Stimulated activated naive CD8-positive, alpha-beta T cell treated with anti-CD3 and anti-CD28 coated beads, Interleukin-15, Interleukin-2, amounts not matched to agents 100 U/mL and 50 U/mL, for 24 hours (primary cell): ENCODE measurements at places on chromosomes 12 and 14.

DNA sequence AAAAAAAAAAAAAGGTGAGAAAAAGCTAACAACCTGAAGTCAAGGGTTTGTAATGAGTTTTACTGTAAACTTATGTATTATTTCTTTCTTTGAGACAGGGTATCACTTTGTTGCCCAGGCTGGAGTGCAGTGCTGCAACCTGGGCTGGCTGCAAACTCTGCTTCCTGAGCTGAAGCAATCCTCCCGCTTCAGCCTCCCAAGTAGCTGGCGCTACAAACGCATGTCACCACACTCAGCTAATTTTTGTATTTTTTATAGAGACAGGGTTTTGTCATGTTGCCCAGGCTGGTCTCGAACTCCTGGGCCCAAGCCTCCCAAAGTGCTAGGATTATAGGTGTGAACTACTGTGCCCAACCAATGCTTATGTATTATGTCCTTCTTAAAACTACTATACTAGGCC lies 9.2 kb downstream of the ATF7 start:
- no peak for DNase-seq

- peak; percentile 14 for DNase-seq
Measured at GRCh38 chr12:70645494-70646317, 8.5 kb upstream of the PTPRB start.

- no peak for DNase-seq
Measured at GRCh38 chr12:93460003-93460402, 7.3 kb upstream of the MRPL42 start.

DNA sequence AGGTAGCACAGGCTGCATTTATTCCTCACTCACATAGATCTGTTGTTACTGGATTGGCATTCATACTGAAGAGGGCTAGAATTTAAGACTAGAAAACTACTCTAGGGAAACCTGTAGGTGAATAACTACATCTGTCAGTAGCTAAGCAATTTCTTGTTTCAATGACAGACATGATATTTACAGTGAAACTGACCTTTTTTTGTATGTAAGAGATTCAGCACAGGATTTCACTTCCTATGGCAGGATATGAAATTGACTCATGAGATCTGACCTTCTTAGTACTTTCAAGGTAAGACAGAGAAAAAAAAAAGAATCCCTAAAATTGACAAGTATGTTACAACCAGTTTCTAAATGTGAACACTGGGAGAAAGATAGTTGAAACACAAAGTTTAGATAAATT lies 189.8 kb upstream of the SLC16A7 start:
- no peak for DNase-seq

DNA sequence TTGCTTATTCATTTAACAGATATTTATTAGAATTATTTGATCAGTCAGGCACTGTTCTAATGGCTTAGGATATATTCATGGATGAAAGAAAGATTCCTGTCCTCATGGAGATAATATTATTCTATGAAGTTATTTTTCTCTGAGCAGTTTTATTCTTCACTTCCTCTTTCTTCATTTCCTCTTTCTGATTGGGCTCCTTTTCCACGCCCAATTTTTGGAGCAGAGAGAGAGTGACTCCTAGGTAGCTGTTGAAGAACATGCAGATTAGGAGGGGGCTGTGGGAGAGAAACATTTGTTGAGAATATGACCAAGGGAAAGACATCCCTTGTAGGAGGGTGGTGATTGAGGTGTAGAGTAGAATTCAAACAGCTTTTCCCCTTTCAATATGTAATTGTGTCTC lies 6.0 kb upstream of the YARS2 start:
- no peak for DNase-seq

GRCh38 chr12:56903374-56903773 lies 30.8 kb downstream of the SDR9C7 start:
- DNase-seq = no peak

- DNase-seq = no peak
Measured at GRCh38 chr14:29321646-29322045, 555.1 kb downstream of the FOXG1 start.

DNA sequence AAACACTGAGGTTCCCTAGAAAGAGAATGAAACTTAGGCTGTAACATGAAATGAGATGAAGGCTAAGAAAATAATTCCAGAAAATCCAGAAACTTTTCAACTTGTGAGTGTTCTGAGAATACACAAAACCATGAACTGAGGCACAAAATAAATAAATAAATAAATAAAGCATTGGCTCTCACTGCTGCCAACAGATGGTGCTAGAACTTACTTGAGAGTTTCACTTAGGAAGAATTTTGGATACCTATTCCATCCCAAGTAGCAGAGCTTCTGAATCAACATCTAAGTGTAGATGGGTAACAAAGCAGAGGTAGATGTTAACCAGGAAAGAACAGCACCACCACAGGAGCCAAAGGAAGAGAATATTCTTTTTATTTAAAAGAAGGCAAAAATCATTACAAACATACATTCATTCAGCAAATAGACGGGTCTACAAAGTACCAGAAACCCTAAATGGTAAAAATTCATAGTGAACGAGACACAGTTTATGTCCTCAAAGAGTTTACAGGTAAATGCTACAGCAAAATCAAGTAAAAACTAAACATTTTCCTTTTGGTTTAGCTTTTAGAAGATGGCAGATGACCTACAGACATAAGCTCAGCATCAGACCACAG lies 16.7 kb downstream of the EPS8 start:
- DNase-seq = no peak

DNA sequence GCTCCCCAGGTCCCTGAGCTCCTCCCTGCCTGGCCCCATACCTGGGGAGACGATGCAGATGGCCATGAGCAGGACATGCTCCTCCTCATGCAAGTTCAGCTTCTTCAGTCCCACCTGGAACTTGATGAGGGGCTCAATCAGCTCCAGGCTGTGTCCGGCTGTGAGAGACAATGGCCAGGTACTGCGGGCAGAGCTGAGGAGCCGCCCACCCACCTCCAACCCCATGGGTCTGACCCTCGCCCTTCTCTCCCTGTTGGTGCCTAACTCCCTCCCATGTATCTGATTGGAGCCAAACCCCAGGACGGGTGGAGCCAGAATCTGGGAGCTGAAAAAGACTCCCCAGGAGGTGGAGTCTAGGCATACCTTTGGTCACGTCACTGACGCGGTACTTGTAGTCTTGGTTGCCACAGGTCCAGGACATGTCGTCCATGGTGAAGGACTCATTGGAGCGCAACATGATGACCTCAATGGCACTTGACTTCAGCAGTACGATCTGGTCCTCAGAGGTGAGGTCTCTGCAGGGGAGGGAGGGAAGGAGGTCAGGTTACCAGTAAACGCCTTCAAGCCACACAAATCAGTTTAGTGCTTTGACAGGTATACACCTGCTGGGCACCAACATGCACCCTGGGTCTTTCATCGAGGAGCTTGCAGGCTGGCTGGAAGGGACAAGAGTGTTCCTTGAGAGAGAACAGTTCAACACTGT lies 26.7 kb upstream of the HDAC7 start:
- no peak for DNase-seq

DNA sequence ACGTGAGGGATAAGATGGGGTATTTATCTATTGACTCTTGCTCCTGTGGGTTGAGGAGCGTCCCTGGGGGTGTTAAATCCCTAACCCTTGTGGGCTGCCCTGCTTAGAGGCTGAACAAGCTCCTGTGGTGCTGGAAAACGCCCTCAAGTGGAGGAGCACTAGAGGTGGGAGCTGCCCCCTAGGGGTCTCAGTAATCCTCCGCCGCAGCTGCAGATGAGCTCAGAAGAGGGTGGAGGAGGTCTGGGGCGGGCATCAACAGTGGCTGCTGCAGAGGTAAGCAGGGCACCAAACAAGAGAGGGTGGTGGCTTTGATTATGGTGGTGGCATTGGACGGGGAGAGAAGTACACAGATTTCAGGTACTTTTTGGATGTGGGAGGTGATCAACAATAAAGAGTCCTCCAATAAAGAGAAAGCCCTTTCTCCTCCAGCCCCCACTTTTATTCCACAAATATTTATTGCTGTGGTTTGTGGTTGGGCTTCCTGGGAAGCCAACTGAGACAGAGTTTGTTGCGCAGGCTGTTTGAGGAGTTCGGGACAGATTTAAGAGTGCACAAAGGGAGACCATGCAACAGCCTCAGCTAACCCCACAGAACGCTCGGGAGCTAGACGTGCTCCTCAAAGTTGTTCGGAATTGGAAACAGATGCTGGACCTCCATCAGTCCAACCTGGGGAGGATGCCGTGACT lies 179.9 kb downstream of the ADCK1 start:
- no peak for DNase-seq

- no peak for DNase-seq
Measured at GRCh38 chr14:86604561-86604960, 1074.6 kb downstream of the FLRT2 start.

DNA sequence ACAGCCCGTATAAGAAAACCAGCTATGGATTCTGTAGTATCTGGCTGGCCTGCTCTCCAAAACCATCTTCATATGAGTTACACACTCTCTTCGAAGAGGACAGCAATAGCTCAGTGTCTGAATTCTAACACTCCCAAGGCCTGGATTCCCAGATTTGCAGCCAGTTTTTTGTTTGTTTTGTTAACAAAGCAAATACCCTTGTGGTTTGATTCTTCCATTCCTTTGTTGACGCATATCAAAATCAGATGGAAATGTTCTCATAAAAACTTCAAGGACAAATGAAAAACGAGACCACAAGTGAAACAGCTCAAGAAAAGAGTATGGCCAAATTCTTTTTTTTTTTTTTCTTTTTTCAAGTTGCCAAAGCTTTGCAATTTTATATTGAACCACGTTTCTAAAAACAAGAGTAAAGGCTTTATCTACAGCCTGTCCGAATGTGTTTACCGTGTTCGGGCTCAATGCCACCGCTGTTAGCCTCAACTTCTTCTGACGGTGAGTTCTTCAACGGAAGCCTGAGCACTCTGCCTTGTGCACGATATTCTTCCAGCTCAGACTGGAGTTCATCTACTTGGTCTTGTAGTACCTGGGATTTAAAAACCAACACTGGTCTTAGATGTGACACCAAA lies 67.5 kb downstream of the NIN start:
- no peak for DNase-seq

- DNase-seq = no peak
Measured at GRCh38 chr12:124286414-124286813, 8.5 kb upstream of the RFLNA start.

DNA sequence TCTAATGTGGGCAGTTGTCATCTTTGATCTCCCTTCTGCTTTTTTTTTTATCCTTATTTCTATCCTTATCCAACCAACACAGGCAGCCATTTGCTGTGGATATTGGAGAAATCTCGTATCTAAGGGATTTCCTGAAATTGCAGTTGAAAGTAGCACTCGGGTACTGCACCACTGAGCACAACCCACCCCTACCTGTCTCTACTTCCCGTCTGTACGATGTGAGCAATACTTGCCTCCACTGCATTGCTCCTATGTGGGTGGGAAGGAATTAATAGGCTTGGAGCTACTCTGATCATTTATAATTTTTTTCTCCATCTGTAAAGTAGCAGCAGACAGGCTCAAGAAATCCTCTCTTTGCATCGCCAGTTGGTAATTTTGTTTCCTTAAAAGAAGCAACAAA lies 300.4 kb downstream of the SNAPC1 start:
- DNase-seq = no peak

DNA sequence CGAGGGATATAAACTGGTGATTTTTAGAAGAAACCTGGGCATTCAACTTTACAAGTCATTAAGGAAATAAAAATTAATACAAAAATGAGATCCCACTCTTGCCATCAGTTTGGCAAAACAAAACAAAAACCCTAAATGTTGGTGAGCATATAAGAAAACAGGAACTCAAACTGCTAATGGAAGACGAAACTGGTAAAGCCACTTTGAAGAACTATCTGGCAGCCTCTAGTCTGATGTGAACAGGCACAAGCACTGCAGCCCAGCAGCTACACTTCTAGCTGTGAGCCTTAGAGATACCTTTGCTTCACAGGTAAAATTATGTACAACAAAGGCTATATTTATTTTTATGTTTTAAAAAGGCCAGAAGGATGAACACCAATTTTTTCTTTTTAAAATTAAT lies 459.6 kb downstream of the ZFP36L1 start:
- no peak for DNase-seq

GRCh38 chr14:20684662-20685456 lies 499 bp downstream of the RNASE4 start:
- DNase-seq = no peak

- no peak for DNase-seq
Measured at GRCh38 chr12:9327320-9327719, 119.1 kb upstream of the PZP start.

DNA sequence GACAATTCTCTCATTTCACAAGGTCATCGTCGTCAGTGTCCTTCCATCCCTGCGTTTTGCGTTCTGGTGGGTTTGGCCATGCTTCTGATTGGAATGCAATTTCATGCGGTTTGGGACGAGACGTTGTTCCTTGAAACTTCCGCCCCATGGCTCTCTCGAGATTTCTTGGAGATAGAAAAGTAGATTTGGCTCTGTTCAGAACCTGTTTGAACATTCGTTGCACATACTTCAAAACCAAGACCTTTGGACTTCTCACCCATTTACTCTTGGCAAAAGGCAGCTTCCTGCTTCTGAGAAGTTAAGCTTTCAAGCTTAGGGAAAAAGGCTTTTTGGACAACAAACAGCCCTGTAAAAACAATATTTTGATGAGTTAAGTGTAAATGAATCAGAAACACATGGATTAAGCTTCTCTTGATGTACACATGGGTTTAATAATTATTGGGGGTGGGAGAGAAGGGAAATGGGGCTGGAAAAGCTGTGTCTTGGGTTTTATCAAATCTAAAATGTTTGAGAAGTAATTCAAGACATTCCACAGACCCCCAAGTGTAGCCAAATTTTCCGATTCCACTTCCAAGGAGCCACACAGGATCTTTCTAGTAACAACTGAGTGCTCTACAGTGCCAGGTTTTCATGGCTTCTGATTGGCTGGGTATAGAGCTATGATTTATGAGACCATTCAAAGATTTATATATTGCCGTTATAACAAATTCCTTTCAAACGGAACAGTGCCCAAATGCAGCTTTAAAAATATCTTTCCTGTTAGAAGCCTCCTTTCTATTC lies 467.2 kb downstream of the MED13L start:
- no peak for DNase-seq
